Activated CD8-positive, alpha-beta T cell treated with anti-CD3 and anti-CD28 coated beads, Interleukin-2, amount 10 ng/mL, durations not matched to agents 7 days and 5 days (primary cell): ENCODE measurements at places on chromosomes 16 and 17. TPM values are rescaled to one million over a fixed set of nuclear protein-coding genes. Genes with fewer than 3 reads are reported as not detected.
A peak's percentile ranks its signal among the peaks of the same experiment; 100 is the strongest.

DNA sequence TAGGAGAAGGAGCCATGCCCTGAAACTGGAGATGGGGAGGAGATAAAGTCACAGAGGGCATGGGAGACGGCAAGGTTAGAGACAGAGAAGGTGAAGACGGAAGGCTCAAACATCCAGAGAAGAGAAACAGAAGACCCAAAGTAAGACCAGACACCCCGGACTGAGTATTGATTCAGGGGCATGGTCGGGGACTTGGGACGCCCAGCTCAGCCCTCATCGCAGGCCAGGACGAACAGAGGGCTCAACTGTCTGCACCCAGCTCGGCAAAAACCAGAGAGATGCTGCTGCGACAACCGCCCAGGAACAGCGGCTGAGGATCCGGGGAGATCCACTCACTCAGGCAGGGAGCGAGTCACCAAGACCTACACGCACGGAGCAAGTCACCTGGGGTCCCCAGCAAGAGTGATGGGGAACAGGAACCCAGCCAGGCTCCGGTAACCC lies 999 bp downstream of the XYLT1 start:
- peaks cover 46% of the 10 kb centered on the region for H3K36me3 ChIP-seq
- peaks cover under 1% of the 10 kb centered on the region for H3K27me3 ChIP-seq
- H3K4me3 ChIP-seq = peak overlapping the region; percentile 90
- H3K27ac ChIP-seq = peak overlapping the region; percentile 91
- peaks cover 53% of the 10 kb centered on the region for H3K4me1 ChIP-seq

- no peak overlapping the region for H3K4me3 ChIP-seq
- no peaks in the 10 kb centered on the region for H3K36me3 ChIP-seq
- H3K27me3 ChIP-seq = peaks cover 3% of the 10 kb centered on the region
- H3K4me1 ChIP-seq = no peaks in the 10 kb centered on the region
- no peak overlapping the region for H3K27ac ChIP-seq
- DNase-seq = no peak
Observed at GRCh38 chr16:74760007-74760767, 14.4 kb downstream of the FA2H start.

Gene KRTAP9-1
- total RNA-seq = not detected

Gene CLEC3A
- total RNA-seq = not detected

- no peaks in the 10 kb centered on the region for H3K4me1 ChIP-seq
- H3K4me3 ChIP-seq = no peak overlapping the region
- no peaks in the 10 kb centered on the region for H3K36me3 ChIP-seq
- H3K27me3 ChIP-seq = no peaks in the 10 kb centered on the region
- H3K27ac ChIP-seq = no peak overlapping the region
Observed at GRCh38 chr16:64983231-64983630, 138.6 kb downstream of the CDH11 start.

Gene RPH3AL
- total RNA-seq = 2.5 TPM

DNA sequence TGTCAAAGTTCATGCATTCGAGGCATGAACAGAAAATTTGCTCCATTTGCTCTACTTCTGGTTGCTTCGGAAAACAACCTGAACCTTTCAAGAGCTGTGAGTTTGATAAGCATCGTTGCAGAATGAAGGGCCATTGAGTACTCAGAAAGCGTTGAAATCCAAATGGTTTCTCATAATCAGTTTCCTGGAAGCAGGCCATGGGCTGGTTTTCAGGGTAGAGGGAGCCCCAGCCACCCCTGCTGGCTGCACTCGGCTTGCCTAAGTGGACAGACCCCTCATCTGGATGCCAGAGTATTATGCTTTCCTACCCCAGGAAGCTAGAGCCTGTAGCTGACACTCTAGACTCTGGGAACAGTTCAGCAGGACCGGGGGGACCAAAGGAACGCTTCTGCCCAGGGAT lies 24.4 kb downstream of the SCNN1G start:
- no peak for DNase-seq
- H3K27ac ChIP-seq = no peak overlapping the region
- no peaks in the 10 kb centered on the region for H3K4me1 ChIP-seq
- no peak overlapping the region for H3K4me3 ChIP-seq
- H3K27me3 ChIP-seq = peaks cover 12% of the 10 kb centered on the region
- H3K36me3 ChIP-seq = no peaks in the 10 kb centered on the region

DNA sequence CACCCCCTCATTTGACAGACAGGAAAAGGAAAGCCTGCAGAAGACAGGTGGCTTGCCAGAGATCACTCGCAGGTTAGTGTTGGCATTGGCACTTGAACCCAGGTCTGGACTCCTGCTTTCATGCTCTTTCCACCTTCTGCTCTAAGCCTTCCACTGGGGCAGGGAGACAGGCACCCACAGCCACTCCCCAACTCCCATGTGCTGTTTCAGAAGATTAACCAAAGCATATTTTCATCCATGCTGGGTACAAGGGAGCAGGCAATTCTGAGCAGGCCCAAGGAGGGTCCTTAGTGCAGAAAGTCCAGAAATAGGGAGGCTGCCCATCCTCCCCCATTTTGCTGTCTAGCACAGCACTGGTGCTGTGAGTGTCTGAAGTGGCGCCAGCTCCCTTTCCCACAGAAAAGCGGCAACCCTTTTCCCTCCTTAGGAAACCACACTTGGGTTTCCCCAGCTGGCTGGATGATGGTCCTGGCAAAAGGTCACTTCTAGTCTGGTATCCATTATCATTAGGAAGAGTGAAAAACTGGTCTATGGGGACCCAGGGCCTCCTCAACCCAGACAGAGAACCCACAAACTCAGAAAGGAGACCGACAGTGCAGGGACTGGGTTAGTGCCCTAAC lies 2.0 kb upstream of the CAVIN1 start:
- H3K4me1 ChIP-seq = peaks cover 14% of the 10 kb centered on the region
- no peak for DNase-seq
- no peak overlapping the region for H3K4me3 ChIP-seq

Gene PRKCB
- 101 TPM for total RNA-seq

Gene EXOC3L1
- total RNA-seq = not detected

Gene SLC5A10
- not detected for total RNA-seq

DNA sequence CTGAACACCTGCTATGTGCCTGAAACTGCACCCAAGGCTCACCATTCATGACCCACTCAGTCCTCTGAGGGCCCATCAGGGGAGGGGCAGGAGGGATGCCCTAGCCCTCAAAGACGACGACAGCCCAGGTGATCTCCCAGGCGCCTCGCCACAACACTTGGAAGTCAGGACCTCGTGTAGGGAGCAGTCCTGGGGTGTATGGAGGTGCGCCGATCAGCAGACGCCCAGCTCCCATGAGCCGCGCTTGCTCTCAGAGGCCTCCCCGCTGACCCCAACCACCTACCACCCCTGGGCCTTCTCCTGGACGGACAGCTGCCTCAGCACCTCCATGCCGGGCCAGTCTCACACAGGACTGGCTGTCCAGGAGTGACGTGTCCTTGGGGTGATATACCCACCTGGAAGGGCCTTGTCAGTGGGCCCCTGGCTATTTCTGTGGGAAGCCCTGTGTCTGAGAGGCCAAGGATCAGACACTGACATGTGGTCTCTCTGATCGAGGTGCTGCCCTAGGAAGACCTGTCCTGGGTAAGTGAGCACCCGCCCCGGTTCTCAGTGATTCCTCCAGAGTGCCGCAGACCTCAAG lies 26.7 kb downstream of the KDM8 start:
- peaks cover 83% of the 10 kb centered on the region for H3K4me1 ChIP-seq
- DNase-seq = no peak
- peak overlapping the region; percentile 75 for H3K4me3 ChIP-seq
- H3K27ac ChIP-seq = peak overlapping the region; percentile 99
- H3K27me3 ChIP-seq = no peaks in the 10 kb centered on the region

- peaks cover 4% of the 10 kb centered on the region for H3K4me1 ChIP-seq
- peaks cover 26% of the 10 kb centered on the region for H3K36me3 ChIP-seq
- no peak overlapping the region for H3K4me3 ChIP-seq
- H3K27me3 ChIP-seq = no peaks in the 10 kb centered on the region
- DNase-seq = no peak
Observed at GRCh38 chr17:1089915-1090314, 89.9 kb downstream of the ABR start.

Gene DNAH2
- total RNA-seq = not detected

- H3K27ac ChIP-seq = peak overlapping the region; percentile 94
- no peaks in the 10 kb centered on the region for H3K27me3 ChIP-seq
- peak; percentile 85 for DNase-seq
- peak overlapping the region; percentile 88 for H3K4me3 ChIP-seq
Observed at GRCh38 chr17:81513372-81513752, 763 bp upstream of the ACTG1 start.

Gene NPIPA3
- total RNA-seq = 3.7 TPM
